ENCODE measurements at places on chromosomes 2 and 18.

- DNase-seq, result no peak
Measured at GRCh38 chr2:215442401-215442787, 6.5 kb upstream of the FN1 start.

DNA sequence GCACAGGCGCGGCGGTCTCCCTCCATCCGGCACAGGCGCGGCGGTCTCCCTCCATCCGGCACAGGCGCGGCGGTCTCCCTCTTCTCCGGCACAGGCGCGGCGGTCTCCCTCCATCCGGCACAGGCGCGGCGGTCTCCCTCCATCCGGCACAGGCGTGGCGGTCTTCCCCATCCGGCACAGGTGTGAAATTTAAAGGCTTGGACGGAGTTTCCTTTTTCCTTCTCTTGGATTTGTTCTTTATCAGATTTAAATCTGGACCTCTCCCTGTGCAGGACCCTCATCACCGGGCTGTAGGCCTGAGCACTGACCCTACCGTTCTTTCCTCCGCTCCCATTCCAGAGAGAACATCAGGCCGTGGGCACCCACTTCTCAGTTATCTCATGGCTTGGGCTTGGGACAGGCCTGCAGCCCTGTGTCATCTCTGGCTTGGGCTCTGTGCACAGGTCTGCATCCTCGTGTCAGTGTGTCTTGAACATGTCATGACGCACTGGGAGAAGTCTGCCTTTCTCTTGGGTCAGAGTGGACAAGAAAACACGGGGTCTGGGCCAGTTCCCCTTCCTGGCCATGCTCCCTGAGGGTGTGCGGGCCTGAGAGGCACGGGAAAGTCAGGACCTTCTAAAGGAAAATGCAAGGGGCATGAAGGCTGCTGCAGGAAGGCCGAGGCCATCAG lies 53.9 kb upstream of the PXDN start:
- no peak for DNase-seq

- no peak for DNase-seq
Measured at GRCh38 chr2:128841803-128842202, 523.1 kb upstream of the HS6ST1 start.

DNA sequence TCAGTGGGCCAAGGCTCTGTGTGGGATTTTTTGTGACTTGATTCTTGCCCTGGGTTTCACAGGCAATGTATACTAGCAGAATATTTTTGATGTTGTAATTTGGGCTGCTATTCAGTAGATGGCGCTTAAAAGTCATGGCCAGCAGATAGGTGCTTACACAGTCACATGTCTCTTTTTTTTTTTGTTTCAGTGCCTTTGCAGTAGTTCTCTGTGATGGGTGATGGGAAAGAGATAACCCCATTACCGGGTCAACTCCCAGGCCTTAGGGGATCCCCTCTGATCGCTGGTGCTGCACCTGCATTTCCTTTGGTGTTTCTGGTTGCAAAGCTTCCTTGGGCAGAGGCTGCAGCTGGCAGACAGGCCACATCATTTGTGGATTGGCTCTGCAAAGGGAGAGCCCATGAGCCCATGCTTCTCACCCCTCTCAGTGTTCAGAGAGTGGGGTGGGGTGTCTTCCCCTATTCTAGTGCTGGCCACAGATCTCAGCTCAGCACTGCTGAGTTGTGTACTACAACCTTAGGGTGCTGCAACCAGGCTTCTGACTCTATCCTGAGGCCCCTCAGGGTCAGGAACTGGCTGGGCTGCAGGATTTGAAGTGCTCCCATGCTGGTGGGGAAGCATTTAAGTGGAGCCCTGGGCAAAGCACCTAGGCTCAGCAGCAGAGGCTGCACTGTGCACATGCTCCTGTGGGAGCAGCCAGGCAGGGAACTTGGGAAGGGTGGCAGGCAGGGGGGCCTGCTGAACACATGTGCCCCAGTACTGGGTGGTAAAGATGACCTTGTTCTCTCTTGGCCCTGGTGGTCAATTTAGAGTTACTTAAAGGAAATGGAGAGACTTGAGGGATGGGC lies 219.8 kb upstream of the SPHKAP start:
- DNase-seq, result no peak

DNA sequence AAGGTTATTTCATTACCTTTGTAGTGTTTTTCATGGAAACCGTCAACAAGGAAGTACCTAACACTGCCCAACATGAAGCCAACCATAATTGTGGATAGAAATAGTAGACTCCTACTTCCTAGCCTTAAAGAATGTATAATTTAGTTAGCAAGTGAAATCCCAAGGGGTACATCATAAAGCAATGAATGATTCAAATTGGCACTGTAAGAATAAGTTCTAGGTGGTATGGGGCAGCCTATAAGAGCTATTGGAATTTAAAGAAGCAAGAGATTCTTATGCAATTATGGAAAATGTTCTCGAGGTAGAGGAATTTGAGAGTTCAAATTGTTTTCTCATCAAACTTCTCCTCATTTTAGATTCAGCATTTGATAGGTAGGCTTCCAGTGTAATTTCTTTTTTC lies 157.9 kb downstream of the FMNL2 start:
- no peak for DNase-seq
